ENCODE measurements at places on chromosomes 6 and 20. TPM values are rescaled to one million over a fixed set of nuclear protein-coding genes. Genes with fewer than 3 reads are reported as not detected.

DNA sequence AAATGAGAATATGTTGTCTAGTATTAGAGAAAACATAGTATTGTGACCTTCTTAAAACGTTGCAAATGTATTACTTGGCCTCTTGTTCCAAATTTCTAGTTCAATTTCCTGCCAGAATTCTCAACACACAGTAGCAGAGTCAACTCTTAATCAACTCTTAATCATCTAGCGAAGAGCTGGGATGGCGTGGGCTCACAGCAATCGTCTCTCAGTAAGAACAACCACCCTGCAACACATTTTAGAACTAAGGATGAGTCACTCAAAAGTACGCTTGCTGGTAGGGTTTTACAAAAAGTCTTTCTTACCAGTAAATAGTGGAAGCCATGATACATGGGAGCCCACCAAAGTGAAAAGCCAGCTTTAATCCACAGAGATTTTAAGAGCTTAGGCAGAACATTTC lies 24.6 kb downstream of the GPR6 start:
- DNase-seq, result no peak

DNA sequence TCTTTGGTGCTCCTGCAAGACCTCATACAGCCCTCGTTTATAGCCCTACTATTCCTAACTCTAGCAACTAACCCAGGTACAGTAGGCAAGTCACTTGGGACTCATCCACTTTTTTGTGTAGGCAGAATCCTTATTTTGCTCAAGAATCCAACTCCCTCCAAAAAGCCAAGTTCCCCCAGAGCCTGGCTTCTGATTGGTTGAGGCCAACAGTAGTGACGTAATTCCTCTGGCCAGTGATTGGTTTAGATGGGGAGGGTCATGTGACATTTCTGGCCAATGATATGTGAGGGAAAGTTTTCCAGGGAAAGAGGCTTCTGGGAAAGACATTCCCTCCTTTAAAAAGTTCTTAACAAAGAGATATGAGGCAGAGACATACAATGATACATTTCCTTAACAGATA lies 32.1 kb downstream of the KIAA1755 start:
- no peak for DNase-seq

GRCh38 chr6:161256407-161256806 lies 17.5 kb downstream of the AGPAT4 start:
- DNase-seq, result no peak

GRCh38 chr6:137911675-137912191 lies 44.7 kb downstream of the TNFAIP3 start:
- no peak for DNase-seq

The MUC22 gene
- not detected for polyA plus RNA-seq

The PRSS16 gene
- polyA plus RNA-seq, result 0.29 TPM

The DSP gene
- 82.9 TPM for polyA plus RNA-seq

The KHDC1L gene
- 0.69 TPM for polyA plus RNA-seq
